Activated CD8-positive, alpha-beta T cell treated with anti-CD3 and anti-CD28 coated beads for 36 hours (primary cell): ENCODE measurements at places on chromosomes 4 and X. TPM values are rescaled to one million over a fixed set of nuclear protein-coding genes. Genes with fewer than 3 reads are reported as not detected.

DNA sequence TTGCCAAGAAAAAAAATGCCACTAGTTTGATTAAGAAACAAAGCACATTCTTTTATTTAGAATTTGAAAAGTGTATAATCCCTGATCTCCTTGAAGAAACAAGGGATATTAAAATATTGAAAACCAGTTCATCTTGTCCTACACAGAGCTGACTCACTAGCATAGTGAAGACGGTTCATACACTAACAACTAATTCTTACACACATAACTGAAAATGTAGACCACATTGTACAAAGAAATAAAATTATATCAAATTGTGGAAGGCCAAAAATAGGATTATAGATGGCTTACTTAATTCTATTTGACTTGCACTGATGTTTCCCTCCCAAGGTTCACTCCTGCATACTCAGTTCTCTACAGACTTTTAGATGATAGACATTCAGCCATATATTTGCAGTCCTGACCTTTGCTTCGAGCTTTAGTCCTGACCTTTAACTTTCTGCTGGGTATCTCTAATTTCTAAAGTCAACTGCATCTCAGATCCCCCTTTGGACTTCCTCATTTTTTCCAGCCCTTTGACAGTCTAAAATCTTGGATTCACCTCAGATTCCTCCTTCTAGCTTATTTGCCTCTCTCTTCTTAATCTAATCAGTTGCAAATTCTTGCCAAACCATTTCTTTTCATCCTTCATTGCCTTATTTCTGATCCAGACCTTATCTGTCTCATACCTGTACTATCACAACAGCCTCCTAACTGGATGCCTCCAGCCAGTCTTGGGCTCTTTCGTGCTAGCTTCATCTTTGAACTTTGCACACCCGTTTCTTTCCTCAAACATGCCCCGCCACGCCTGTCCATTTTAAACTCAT lies 4.5 kb upstream of the WWC2 start:
- DNase-seq = no peak
- no peaks in the 10 kb centered on the region for H3K36me3 ChIP-seq
- peaks cover 25% of the 10 kb centered on the region for H3K27me3 ChIP-seq
- H3K4me3 ChIP-seq = no peak overlapping the region

- no peak overlapping the region for H3K27ac ChIP-seq
- peaks cover 8% of the 10 kb centered on the region for H3K4me1 ChIP-seq
- H3K27me3 ChIP-seq = peaks cover 50% of the 10 kb centered on the region
- no peaks in the 10 kb centered on the region for H3K36me3 ChIP-seq
- peak overlapping the region; percentile 73 for H3K4me3 ChIP-seq
- peak; percentile 4 for DNase-seq
Observed at GRCh38 chr4:168832763-168833575, 177.1 kb downstream of the CBR4 start.

DNA sequence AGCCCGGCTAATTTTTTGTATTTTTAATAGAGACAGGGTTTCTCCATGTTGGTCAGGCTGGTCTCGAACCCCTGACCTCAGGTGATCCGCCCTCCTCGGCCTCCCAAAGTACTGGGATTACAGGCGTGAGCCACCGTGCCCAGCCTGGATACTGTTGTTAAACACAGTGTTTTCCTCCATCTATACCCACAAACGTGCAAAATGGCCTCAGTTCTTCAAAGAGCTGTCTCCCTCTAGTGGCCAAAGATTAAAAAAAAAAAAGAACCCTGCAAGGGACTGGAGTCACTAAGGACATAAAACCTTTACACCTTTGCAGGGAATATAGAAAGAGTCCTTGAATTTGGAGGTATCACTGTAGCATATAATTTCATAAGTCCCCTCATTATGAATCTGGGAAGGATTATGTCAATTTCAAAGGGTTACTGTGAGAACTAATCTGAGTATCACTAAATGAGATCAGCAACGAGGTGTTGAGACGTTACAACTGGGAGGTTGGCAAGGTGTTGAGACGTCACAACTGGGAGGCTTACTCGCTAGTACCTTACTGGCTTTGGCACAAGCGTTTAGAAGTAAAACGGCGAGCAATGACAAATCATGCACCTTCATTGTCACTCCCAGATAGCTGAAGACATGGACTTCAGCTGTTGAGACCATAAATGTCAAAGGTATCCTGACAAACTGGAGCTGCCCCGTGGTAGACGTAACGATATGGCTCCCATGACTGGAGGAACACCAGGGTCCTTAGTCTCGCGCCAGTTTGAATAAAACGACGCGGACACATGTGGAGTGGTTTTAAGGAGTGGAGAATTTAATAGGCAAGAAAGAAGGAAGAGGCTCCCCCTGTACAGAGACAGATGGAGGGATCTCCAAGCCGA lies 33.4 kb upstream of the ENPP6 start:
- DNase-seq = peak; percentile 37
- peaks cover 20% of the 10 kb centered on the region for H3K4me1 ChIP-seq
- no peak overlapping the region for H3K4me3 ChIP-seq
- peaks cover 4% of the 10 kb centered on the region for H3K27me3 ChIP-seq
- peak overlapping the region; percentile 87 for H3K27ac ChIP-seq

DNA sequence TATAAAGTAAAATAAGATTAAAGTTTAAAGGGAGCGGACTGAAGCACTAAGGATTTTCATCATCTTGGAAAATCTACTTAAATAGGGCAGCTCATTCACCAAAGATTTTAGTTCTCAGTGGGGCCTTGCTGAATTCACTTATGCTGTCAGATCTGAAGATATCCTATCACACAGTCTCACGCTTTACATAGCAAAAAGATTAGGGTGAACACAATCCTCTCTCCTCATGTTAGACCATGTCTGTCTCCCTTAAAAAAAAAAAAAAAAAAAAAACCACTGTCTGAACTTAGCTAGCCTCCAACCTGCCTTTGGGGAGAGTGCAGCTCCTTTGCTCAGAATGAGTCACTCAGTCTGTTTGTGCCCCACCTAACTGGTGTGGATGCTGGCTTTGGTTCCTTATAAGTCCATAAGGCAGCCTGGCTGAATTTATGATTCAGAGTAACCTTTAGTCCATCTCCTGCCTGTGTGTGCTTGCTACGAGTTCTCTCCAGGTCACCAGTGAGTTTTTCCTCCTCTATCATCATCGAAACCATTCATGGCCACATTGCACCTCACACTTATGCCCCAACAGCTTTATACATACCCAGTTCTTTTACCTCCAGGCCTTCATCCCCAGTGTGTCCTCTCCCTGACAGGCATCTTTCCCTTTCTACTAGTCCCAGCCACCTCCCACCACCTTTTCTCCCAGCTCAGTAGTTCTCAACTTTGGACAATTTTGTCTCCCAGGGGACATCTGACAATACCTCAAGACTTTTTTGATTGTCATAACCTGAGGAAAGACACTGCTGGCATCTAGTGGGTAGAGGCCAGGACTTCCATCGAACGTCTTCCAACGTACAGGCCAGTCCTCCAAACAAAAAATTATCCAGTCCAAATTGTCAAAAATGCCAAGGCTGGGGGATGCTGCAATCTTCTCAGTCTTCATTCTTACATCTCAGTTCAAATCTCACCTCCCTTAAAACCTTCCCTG lies 220.7 kb upstream of the EMCN start:
- no peak for DNase-seq
- no peak overlapping the region for H3K27ac ChIP-seq
- H3K4me3 ChIP-seq = no peak overlapping the region
- H3K27me3 ChIP-seq = peaks cover 2% of the 10 kb centered on the region

The DCAF12L2 gene
- not detected for total RNA-seq

The COMMD8 gene
- total RNA-seq = 32.8 TPM

The CFAP47 gene
- total RNA-seq = not detected

The IQSEC2 gene
- total RNA-seq = 0.05 TPM

- DNase-seq = no peak
- no peaks in the 10 kb centered on the region for H3K4me1 ChIP-seq
- no peaks in the 10 kb centered on the region for H3K27me3 ChIP-seq
- H3K27ac ChIP-seq = no peak overlapping the region
- no peaks in the 10 kb centered on the region for H3K36me3 ChIP-seq
Observed at GRCh38 chrX:103488332-103488731, 31.0 kb downstream of the RAB40A start.

GRCh38 chr4:98685225-98686042 lies 27.0 kb upstream of the TSPAN5 start:
- no peak for DNase-seq
- H3K4me1 ChIP-seq = peaks cover 33% of the 10 kb centered on the region
- H3K4me3 ChIP-seq = no peak overlapping the region
- no peaks in the 10 kb centered on the region for H3K27me3 ChIP-seq

GRCh38 chr4:88818631-88819470 lies 121.2 kb upstream of the NAP1L5 start:
- peak; percentile 60 for DNase-seq
- H3K36me3 ChIP-seq = no peaks in the 10 kb centered on the region
- no peak overlapping the region for H3K4me3 ChIP-seq
- H3K27me3 ChIP-seq = no peaks in the 10 kb centered on the region
- peaks cover 27% of the 10 kb centered on the region for H3K4me1 ChIP-seq
- no peak overlapping the region for H3K27ac ChIP-seq
